ENCODE measurements at places on chromosomes 3 and 15.

GRCh38 chr3:12768579-12769527, 9.8 kb upstream of the TMEM40 start:
- no peak for DNase-seq

- DNase-seq, result no peak
These were observed 87.6 kb downstream of the NEK11 start for GRCh38 chr3:131114256-131114655.

GRCh38 chr15:38560456-38560926, 4.1 kb downstream of the RASGRP1 start:
- DNase-seq, result no peak

- no peak for DNase-seq
These were observed 275.7 kb upstream of the CTNNB1 start for GRCh38 chr3:40923651-40924050.

- no peak for DNase-seq
These were observed 32.2 kb upstream of the CDCP1 start for GRCh38 chr3:45178183-45179023.

- DNase-seq, result no peak
These were observed 24.4 kb downstream of the MORC1 start for GRCh38 chr3:109093561-109093960.

DNA sequence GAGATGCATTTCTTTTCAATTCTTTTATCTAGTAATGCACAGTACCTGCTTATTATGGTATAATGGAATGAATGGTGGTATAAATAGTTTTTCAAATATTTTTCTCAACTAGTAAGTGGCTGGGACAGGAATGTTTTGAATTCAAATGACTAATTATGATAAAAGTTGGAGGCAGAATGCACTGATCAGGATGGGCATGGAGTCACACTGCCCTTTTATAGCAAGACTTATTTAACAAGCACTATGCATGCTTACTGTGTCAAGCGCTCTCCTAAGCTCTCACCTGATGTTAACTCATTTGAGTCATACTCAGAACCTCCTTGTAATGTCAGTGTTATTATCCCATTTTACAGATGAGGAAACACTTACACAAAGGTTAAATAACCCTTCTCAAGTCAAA, 221.8 kb downstream of the FEZF2 start:
- no peak for DNase-seq

GRCh38 chr15:65115086-65115485, at the start of gene UBAP1L:
TSS of gene UBAP1L (minus strand) at chr15:65115200. CDS start at chr15:65106215, 8,985 bp downstream.
- DNase-seq, result no peak

- DNase-seq, result peak; percentile 83
These were observed 56.5 kb downstream of the DCLK3 start for GRCh38 chr3:36707623-36708409.

- DNase-seq, result no peak
These were observed 65.7 kb upstream of the CMTM7 start for GRCh38 chr3:32325927-32326326.

- no peak for DNase-seq
These were observed 240.7 kb upstream of the DNAJC19 start for GRCh38 chr3:181230258-181230657.

DNA sequence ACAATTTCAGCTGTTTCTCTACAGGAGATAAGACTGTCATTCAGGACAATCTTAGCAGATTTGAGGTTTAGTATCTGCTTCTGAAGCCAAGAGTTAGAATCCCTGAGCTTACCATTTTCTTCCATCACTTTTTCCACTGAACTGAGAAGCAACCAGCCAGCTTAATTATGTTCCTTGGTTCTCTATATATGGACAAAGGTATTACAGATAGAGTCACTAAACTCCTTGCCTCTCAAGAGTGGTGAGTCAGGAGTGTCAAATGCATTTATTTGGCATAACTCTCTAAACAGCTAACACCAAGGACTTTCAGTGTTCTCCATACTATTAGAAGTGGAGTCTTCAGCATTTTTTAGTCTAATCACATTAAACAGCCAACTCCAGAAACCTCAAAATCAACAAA, 239.3 kb downstream of the ALCAM start:
- no peak for DNase-seq

DNA sequence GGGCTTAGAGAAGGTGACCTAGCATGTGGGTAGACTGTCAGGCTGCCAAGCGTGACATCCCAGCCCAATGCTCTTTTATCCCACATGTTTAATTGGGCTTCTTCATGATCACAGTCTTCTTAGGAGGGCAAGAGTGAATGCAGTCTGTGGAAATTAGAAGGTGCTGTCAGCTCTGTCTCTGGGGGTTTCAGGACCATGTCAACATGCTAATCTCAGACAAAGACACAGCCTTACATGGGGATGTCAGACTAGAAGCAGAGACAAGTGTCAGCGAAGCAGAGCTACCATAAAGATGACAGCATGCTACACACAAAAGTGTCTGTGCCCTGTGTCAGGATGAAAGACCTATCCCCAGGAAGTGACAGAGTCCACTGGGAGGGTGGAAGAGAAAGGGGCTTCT, 120.1 kb upstream of the SLC25A36 start:
- no peak for DNase-seq

DNA sequence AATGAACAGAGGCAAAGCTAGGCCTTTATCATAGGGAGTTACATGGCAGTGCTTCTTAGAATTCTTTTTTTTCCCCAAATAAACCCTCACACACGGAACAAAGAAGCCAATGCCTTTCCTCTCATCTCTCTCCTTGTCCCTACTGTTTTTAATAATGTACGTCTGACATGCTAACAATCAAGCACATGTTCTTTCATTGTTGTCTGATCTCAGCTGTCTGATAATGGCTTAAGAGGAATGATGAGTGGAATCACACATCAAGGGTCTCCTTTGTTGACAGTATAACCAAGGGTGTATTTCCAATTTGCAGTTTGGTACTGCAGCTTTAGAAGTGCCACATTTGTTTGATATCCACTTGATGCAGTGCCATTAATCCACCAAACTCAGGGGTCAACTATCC, 34.8 kb upstream of the EPHA3 start:
- DNase-seq, result no peak

DNA sequence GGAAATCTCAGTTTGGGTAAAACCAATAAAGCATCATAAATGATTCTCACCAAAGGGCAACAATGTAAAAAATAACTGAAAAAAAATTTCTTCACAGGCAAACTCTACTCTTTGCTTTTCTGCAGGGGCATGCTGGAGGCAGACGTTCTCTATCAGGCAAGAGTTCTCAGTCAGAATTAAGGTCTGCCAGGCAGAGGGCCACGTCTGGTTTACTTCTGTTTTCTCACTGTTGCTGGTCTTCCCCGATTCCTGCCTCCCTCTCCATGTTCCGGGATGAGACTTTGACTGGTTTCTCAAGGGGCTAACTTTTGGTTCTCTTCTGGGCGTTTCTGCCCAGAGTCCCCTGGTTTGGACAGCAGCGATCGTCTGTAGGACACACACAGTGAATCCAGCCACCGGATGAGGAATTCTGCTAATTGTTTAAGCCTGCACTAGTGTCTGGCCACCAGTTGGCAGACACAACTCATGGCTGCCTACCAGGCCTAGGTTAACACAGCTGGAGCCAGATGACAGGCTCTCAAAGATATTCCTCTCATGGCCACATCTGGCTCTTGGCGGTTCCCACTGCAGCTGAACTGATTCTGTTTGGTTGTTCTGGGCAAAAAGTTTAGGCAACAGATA, 273.1 kb downstream of the FOXP1 start:
- no peak for DNase-seq

DNA sequence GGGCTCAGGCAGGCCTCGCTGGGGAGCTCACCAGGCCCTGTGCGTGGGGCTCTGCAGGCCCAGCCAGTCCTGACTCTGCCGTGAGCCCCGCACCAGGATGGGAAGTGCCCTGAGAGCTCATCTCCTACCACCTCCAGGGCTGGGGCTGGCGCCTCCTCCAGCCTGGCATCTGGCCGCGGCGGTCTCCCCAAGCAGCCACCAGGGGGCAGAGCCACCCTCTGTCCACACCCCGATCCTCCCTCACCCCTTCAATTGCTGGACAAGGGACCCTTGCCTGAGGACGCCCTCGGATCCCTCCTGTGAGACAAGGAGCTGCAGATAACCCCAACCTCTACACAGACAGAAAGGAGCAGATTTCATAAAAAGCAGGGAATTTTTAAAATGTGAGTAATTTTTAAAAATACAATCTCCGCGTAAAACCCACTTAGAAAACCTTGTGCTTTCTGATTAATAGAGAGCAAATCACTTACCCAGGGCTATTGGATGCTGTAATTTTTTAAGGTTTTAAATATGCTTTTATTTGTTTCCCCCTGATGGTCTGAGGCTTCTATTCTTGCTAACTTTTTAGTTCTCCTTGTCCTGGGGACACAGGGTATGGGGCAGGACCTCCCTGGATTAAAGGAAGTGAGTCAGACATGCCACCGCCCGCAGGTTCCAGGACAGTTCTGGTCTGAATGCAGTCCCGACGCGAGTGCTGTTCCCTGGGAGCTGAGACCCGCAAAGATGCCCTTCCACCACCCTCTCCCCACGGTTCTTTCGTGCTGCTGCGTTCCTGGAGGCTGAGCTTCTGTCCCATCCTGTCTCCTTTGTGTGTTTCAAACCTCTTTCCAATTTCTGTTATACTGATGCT, 52.3 kb upstream of the CHRNA7 start:
- DNase-seq, result peak; percentile 40

GRCh38 chr3:148004331-148004730, 595.2 kb downstream of the ZIC1 start:
- no peak for DNase-seq

DNA sequence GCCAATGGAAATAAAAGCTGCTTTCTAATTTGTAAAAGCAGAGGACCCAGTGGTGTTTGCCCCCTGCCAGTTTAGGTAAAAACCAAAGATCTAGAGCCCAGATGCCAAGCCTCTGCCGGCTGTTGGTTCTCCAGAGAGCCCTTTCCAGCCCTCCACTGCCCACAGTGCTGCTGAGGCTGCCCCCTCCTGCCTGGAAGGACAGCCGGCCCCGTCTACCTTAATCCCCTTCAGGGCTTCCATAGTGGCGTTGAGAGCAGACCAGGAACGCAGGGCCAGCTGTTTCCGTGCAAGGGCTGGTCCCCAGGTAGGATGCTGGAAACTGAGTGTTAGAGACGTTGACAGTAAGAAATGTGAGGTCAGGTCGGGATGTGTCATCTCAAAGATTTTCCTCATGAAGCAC, 6.9 kb downstream of the ST8SIA2 start:
- DNase-seq, result no peak

DNA sequence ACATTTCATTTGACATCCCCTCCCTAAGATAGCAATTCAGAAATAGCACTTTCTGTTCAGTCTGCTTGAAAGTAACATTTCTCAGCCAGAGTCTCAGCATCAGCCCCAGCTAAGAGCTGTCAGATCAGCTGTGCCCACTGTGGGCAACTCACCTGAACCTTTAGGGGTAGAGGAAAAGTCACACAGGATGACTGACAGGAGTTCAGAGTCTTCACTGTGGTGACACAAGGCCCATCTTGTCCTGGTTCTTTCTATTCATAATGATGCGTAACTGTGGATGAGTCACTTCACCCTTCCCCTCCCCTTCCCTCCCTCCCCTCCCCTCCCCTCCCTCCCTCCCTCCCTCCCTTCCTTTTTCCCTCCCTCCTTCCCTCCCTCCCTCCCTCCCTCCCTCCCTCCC, 96.1 kb upstream of the RASGRP1 start:
- DNase-seq, result peak; percentile 43

GRCh38 chr15:71755092-71755970, 55.0 kb upstream of the NR2E3 start:
- no peak for DNase-seq

DNA sequence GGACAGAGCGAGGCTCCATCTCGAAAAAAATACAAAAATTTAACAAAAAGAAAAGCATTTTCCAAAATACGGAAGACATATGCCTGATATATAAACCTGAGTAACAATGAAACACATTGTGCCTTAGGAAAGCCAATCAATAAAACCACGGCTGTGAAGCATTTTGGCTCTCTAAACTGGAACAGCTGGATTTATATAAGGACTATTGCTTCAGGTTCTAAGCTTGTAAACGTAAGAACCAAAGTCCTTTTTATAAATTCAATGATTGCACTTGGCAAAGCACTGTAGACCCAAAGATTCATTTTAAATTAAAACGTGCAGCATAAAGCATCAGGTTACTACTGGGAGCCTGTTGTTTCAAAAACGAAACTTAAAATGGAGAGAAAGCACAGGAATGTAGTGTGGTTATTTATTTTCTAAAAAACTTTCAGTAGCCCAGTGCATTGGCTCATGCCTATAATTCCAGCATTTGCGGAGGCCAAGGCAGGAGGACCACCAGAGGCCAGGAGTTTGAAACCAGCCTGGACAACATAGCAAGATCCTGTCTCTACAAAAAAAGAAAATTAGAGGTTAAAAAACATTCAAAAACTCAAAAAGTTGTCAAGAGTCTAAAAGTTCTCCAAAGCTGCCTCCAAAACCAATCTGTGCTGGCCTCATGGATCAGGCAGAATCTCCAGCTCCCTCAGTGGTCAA, 61.5 kb downstream of the USF3 start:
- no peak for DNase-seq

- peak; percentile 41 for DNase-seq
These were observed 1.5 kb upstream of the PPM1M start for GRCh38 chr3:52243791-52244628.

DNA sequence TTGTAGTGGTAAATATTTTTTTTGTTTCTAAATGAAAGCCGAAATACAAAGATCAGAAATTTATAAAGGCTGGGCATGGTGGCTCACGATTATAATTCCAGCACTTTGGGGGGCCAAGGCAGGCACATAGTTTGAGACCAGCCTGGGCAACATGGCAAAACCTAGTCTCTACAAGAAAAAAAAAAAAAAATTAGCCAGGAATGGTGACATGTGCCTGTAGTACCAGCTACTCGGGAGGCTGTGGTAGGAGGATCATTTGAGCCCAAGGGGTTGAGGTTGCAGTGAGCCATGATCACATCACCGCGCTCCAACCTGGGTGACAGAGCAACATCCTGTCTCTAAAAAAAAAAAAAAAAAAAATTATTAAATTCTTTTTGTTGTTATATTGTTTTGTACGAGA, 6.9 kb downstream of the DENND4A start:
- DNase-seq, result no peak

- DNase-seq, result no peak
These were observed 70.4 kb upstream of the CRTC3 start for GRCh38 chr15:90459368-90459767.

- DNase-seq, result no peak
These were observed 45.9 kb upstream of the APEH start for GRCh38 chr3:49628249-49628648.

- no peak for DNase-seq
These were observed 43.7 kb upstream of the ADAMTS17 start for GRCh38 chr15:100385300-100386050.

DNA sequence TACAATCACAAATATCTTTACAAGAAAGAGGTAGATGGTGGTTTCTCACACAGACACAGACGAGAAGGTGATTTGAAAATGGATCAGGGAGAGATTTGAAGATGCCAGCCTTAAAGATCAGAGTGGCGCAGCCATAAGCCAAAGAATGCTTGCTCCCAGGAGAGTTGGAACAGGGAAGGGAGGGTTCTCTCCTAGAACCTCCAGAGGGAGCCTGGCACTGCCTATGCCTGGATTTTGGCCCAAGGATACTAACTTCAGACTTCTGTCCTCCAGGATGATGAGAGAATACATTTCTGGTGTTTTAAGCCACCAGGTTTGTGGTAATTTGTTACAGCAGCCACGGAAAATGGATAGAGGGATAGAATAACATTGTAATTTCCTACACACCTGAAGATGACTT, 279.1 kb downstream of the FAM43A start:
- DNase-seq, result peak; percentile 8

- no peak for DNase-seq
These were observed 82.0 kb upstream of the MYRIP start for GRCh38 chr3:39727415-39727814.

Measured in RKO (cell line).